ENCODE measurements at places on chromosomes 16 and 17.
A peak's percentile ranks its signal among the peaks of the same experiment; 100 is the strongest.

GRCh38 chr17:77375917-77376651 lies 235.3 kb downstream of the SEC14L1 start:
- no peak for DNase-seq

DNA sequence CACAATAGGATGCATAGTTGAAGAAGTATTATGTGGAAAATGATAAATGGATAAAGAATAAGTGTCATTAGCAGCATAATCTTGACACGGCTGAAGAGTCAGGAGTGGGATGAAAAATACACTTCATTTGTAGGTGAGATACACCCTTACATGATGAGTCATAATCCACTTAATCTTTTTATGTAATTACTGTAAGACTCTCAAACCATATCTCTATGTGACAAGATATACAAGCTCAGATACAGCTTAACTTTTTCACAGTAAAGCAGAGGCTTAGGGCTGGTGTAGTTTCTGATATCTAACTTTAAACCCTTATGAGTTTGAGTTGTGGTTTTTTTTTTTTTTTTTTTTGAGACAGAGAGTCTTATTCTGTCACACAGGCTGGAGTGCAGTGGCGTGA lies 101.2 kb downstream of the FTO start:
- DNase-seq = peak; percentile 37

- peak; percentile 12 for DNase-seq
Observed at GRCh38 chr16:35102780-35103403, 1643.5 kb downstream of the TP53TG3F start.

GRCh38 chr16:20409398-20410120 lies at the start of gene ACSM5:
Gene ACSM5, plus strand, starts transcription at chr16:20409534. Its CDS starts 1,951 bp downstream, at chr16:20411485.
- DNase-seq = no peak

- no peak for DNase-seq
Observed at GRCh38 chr16:49811644-49812334, 44.1 kb downstream of the ZNF423 start.

GRCh38 chr16:65660390-65660789 lies 538.5 kb upstream of the CDH11 start:
- DNase-seq = peak; percentile 72

- DNase-seq = no peak
Observed at GRCh38 chr17:47739150-47739549, 6.1 kb downstream of the TBX21 start.

DNA sequence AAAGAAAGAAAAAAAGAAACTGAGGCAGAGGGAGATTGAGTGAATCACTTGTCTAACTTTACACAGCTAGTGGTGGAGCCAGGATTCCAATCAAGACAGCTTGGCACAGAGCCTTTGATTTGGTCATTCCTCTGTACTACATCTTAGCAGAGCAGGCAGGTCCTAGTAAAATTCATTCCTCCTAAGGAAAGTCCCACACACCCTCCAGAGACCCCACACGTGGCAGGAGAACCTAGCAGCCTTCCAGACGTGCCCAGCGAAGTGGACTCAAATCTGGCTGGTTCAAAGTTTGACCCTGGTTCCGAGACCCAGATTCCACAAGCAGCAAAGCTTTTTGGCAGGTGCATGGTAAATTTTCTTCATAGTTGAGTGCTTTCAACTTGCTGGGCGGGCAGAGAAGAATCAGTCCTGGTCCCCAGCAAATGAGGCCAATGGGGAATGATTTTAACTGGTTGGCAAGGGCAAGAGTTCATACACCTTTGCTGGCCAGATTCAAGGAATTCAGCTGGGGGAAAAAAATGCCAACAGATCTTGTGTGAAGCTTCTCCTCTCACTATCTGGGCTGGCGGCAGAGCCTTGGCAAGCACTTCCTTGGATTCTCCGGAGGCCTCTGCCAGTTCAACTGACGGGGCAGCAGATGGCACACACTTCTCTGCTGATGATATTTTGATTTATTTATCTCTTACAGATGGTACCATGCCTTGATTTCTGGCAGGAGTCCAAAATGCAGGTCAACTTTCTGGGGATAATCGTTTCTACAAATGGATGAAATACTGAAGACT lies 82.4 kb downstream of the GSG1L start:
- DNase-seq = no peak

DNA sequence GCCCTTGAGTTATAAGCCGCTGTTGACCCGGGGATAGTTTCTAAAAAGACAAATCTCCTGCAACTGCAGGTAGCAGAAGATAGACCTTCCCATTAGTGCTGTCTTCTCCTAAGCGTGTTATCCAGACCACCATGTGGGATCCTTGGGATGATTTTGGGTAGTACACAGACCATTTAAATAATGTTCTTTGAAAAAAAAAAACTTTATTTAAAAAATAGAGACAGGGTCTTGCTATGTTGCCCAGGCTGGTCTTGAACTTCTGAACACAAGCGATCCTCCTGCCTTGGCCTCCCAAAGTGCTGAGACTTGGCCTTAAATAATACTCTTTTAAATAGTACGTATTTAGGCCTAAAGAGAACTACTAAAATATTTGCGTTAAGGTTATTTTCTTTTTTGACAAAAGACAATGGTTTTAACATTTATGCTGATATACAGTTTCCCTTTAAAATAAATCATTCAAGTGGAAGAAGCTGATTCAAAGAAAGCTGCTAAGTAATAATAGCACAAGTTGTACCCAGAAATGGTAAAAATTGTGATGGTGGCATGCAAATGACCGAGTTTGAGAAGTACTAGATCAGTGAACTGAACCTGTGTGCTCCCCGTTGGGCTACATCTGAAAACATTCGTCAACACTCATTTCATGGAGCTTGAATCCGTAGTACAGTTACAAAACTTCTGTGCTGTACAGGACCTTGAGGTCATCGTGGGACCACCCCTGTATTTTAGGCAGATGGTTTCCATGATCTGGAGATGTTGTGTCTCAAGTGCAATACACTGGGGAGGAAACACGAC lies 24.0 kb downstream of the SMARCE1 start:
- no peak for DNase-seq
